ENCODE measurements at places on chromosomes 7 and 10.

DNA sequence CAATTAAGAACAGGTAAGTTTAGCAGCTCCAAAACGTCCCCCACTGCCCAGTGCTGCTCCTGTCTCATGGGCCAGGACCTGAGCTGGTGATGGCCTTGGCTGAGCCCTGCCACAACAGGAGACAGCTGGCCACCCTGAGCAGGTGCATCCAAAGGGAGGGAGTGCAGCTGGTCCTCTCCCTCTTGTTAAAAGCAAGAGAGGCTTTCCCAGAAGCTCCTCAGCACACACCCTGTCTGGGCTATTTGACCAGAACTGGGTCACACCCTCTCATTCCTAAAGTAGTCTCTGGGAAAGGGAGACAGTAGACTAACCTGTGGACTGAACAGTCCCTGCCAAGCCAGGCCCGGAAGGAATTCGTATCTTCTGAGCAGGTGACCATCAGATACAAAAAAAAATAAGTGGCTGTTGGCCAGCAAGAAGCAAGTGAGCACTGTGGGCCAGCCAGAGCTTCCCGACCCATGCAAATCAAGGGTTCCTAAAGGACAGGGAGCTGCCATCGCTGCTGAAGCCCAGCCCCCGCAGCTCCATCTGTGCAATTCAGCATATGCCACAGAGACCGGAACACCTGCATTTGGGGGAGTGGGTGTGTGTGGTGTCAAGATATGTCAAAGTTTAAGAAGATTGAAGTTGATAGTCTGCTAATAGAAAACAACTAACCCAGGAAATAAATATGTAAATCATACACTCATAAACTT, 2.1 kb upstream of the TMEM72 start:
- no peak overlapping the region for H3K4me3 ChIP-seq
- no peaks in the 10 kb centered on the region for H3K27me3 ChIP-seq
- no peaks in the 10 kb centered on the region for H3K36me3 ChIP-seq
- H3K27ac ChIP-seq, result peak overlapping the region; percentile 87
- no peak for DNase-seq

DNA sequence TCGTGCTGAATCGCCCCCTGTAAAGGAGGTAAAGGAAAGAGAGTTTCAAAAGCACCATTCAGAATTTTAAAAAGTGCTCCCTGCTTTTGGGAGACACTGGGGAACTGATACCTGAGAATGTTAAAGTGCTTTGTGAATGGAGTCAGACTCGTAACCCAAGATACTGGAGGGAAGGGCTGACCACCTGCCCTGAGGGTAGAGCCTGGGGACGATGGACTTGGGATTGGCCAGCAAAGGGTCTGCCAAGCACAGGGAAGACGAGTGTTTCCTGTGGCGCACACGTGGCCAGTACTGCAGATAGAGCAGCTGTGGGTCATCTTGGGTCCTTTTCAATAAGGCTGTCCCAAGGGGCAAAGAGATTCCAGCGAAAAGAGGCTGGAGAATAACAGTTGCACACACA, 1284.1 kb upstream of the AUTS2 start:
- no peak overlapping the region for H3K4me3 ChIP-seq
- H3K27me3 ChIP-seq, result no peaks in the 10 kb centered on the region
- DNase-seq, result no peak
- no peaks in the 10 kb centered on the region for H3K4me1 ChIP-seq
- no peaks in the 10 kb centered on the region for H3K36me3 ChIP-seq

DNA sequence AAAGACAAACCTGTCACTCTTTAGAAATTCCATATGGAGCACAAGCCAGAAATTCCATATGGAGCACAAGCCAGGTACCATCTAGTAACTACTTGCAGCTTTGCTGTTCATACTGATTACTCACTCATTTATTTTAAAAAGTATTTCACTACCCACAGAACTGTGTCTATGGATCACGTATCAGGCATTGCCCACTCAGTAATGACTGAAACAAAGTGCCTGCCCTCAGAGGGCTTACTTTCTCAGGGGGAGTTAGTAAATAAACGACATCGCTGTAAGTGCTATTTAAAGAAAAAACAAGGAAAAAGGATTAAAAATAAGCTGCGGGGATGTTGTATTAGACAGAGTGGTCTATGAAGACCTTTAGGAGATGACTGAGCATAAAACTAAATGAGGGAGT, 170.9 kb downstream of the GALNT11 start:
- DNase-seq, result no peak
- no peak overlapping the region for H3K4me3 ChIP-seq
- H3K36me3 ChIP-seq, result peaks cover 19% of the 10 kb centered on the region
- H3K4me1 ChIP-seq, result no peaks in the 10 kb centered on the region
- H3K27me3 ChIP-seq, result no peaks in the 10 kb centered on the region

DNA sequence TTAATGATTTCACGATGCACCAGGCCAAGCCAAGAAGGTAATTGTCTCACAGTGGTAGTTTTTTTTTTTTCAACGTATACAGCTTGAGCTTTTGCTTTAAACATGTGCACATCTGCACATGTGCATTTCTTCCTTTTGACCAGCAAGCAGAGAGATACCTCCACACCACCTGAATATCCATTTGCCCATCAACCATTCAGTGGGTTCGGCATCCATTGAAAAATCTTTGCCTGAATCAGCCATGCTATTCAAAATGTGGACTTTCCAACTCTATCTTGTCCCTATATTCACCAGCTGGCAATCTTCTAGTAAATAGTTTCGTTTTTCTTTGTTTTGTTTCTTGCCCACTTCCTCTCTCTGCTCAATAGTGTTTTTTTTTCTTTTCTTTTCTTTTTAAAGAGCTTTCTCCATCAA, 7.7 kb upstream of the TRA2A start:
- H3K4me1 ChIP-seq, result no peaks in the 10 kb centered on the region
- H3K4me3 ChIP-seq, result no peak overlapping the region
- H3K36me3 ChIP-seq, result no peaks in the 10 kb centered on the region

GRCh38 chr7:44486693-44487092, 3.8 kb downstream of the NUDCD3 start:
- peaks cover 31% of the 10 kb centered on the region for H3K4me1 ChIP-seq
- H3K4me3 ChIP-seq, result no peak overlapping the region
- no peak for DNase-seq
- H3K36me3 ChIP-seq, result peaks cover 16% of the 10 kb centered on the region
- no peak overlapping the region for H3K27ac ChIP-seq

GRCh38 chr7:55185941-55186609, 167.3 kb downstream of the EGFR start:
- no peaks in the 10 kb centered on the region for H3K27me3 ChIP-seq
- peaks cover 9% of the 10 kb centered on the region for H3K4me1 ChIP-seq
- H3K27ac ChIP-seq, result no peak overlapping the region
- H3K4me3 ChIP-seq, result no peak overlapping the region
- peaks cover 9% of the 10 kb centered on the region for H3K36me3 ChIP-seq

- DNase-seq, result no peak
- H3K4me3 ChIP-seq, result no peak overlapping the region
- no peaks in the 10 kb centered on the region for H3K4me1 ChIP-seq
- H3K27me3 ChIP-seq, result no peaks in the 10 kb centered on the region
These were observed 62.0 kb downstream of the PARP12 start for GRCh38 chr7:140000666-140001268.

DNA sequence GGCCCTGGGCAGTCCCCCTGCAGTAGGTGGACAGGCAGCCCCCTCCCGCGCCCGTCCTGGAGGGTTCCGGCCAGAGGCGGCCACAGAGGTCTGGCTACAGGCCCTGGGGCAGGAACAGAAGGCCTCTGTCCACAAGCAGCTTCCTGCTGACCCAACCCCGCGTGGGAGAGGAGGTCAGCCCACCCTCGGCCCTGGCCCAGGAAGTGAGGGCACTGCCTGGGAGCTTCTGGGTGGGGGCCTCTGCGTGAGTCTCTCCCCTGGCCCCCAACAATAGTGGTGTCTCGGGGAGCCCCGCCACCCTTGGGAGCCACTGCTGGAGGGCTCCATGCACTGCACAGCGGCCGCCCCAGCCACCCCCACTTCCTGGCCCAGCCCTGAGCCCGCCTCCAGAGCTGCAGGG, 4.7 kb downstream of the MICALL2 start:
- no peak overlapping the region for H3K4me3 ChIP-seq
- H3K27me3 ChIP-seq, result no peaks in the 10 kb centered on the region
- no peaks in the 10 kb centered on the region for H3K36me3 ChIP-seq
- peak; percentile 90 for DNase-seq
- peaks cover 37% of the 10 kb centered on the region for H3K4me1 ChIP-seq
- H3K27ac ChIP-seq, result peak overlapping the region; percentile 28

All from kidney (tissue), 22 donors.